ENCODE measurements at places on chromosomes 3 and 15.

DNA sequence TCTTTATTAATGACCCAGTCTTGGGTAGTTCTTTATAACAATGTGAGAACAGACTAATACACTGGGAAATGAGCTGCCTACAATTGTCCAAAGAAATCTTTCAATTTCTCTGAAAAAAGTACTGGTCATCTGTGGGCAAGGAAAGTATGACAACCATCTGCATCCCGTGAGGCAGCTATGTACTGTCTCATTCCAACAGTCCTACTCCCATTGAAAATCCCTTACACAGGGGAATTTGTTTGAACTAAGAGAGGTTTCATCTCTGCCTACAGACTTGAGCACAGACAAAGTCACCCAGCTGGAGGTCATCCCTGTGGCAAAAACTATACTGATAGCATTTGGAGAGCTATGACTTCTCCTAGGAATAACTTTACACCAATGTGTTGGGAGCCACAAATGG lies 27.1 kb downstream of the SHC4 start:
- peak; percentile 81 for DNase-seq

DNA sequence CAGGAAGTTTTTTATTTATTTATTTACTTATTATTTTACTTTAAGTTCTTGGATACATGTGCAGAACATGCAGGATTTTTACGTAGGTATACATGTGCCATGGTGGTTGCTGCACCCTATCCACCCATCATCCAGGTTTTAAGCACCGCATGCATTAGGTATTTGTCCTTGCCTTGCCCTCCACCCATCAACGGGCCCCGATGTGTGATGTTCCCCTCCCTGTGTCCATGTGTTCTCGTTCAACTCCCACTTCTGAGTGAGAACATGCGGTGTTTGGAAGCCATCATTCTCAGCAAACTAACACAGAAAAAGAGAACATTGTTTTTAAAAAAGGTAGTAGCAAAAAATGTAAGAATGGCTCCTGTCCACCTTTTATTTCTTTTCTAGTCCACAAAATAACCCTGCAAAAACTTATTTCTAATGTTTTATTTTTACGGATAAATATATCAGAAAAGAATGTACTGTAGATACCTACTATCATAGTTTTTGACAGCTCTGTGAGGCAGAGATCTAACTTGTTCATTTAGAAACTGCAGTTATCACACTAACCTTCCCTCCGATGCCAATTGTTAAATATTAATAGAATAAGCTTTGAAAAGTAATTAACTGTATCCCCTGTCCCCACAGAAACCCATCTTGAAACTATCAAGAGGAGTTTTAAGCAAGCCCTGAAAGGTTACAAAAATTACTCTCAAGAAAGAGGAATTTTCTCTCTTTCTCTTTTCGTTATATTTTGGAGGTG lies 189.2 kb downstream of the LPP start:
- no peak for DNase-seq

- no peak for DNase-seq
Observed at GRCh38 chr3:69532547-69533224, 146.8 kb upstream of the FRMD4B start.

DNA sequence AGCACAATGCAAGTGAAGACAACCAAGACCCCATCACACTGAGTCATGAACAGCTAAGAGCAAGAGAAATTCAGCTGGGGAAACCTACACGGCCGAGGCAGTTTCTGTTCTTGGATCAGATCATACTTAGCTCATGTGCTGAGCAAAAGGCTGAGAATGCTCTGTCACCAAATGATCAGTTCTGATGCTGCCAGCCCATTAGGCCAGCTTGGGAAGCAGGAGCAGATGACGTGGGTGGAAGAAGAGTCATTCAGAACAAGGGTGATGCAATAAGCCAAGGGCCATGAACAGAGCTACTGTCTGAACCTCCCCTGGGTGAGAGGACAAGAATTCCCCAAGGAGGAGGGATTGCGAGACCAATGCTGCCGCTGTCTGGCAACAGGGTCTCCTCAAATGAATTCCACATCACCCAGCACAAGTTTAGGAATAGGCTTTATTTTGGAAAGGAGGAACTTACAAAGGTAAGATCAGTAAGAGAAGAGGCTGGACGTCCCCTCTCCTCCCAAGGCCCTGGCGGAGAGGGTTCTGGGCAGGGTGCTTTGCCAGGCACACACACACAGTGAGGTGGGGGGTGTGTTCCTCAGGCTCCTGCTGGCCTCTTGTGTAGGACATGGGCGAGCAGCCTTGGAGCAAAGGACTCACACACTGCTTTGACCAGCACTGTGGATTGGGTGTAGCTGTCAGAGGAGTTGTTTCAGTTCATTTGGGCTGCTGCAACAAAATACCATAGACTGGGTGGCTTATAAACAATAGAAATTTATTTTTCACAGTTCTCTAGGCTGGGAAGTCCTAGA lies 65.6 kb upstream of the CTXND1 start:
- DNase-seq, result peak; percentile 93

DNA sequence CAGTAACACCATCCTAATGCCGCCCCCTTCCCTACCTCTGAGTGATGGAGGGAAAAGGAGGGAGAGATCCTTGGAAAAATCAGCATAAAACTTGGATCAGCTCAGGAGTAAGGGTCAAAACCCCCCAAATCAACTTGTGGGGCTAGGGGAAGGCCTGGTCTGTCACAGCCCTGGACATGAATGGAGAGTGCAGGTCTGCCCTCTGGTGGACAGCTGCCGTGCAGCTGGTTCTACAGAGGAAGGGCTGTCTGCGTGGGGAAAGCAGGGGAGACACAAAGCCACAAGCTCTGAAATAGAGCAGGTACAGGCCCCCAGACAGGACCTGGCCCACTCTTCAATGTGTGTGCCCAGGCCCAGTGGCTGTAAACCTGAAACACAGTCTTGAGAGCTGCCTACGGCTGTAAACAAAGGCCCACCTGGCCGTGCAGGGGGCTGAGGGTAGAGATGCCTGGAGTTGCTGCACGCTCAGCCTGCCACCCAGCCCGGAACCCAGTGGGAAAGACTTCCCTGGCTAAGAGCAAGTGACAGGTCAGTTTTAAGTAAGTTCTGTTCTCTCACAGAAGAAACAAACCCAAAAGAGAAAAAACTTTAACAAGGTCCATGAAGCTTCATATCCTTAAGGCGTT lies 16.4 kb downstream of the CLK3 start:
- peak; percentile 86 for DNase-seq

- DNase-seq, result no peak
Observed at GRCh38 chr3:62922326-62922725, 47.1 kb upstream of the CADPS start.

- DNase-seq, result peak; percentile 66
Observed at GRCh38 chr3:88219138-88219792, 69.5 kb downstream of the C3orf38 start.

- no peak for DNase-seq
Observed at GRCh38 chr3:7204848-7205156, 343.9 kb downstream of the GRM7 start.

- DNase-seq, result no peak
Observed at GRCh38 chr15:78928616-78929093, 16.2 kb downstream of the CTSH start.

GRCh38 chr15:61712129-61712759 lies 348.0 kb downstream of the VPS13C start:
- no peak for DNase-seq

DNA sequence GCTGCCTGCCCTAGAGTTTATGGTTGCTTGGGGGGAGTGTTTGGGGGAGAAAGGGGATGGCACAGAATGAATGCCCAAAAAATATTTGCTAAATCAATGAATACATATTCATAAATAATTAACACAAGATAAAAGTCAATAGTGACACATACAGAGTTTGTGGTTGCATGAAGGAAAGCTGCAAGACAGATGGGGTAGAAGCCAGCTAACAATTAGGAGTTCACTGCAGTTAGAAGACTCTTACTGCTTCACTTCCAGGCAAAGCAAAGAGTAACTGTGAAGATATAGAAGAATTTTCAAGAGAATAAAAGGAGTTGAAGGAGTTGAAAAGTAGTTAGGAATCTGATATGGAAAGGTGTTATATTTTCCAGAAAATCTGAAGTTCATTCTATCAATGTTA lies 72.4 kb downstream of the ZNF280D start:
- DNase-seq, result no peak

GRCh38 chr15:69669446-69669845 lies 216.8 kb downstream of the RPLP1 start:
- no peak for DNase-seq

DNA sequence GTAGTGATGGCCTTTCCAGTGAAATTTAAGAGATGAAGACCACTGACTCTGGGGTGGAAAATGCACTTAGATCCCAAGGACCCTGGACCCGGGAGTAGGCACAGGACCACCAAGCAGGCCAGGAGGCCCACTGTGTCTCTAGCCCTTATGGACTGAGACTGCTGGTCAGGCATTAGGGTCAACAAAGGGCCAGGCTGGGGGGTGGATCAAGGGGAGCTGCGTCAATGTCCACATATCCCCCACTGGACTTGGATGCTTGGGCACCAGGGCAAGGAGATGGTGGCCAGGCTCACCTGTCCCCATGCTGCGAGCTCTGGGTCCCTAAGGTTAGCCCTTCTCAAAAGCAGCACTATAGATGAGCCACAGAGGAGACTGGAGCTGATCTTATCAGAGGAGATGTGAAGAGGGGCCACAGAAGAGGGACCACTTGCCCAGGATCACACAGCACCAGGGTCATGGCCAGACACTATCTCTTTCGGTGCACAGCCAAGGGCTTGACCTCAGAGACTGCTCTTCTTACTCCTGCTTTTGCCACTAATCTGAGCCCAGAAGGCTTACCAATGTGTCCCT lies 14.7 kb downstream of the RAB6B start:
- no peak for DNase-seq

DNA sequence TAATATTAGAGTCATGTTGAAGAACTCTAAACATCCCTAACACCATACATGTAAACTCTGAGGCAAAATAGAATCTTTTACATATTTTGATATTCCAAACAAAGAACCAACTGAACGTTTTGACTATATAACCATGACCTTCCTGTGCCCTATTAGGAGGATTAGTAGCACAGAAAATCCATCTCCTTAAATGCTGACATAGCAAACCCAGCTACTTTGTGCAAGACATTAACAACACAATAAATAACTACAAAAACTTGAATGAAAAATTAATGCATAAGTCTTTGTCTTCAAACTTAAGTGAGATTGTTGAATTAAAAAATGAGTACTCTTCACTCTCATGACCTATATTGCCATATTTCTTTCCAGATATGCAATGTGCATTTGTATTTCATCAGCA lies 450.0 kb upstream of the PDZRN3 start:
- no peak for DNase-seq

DNA sequence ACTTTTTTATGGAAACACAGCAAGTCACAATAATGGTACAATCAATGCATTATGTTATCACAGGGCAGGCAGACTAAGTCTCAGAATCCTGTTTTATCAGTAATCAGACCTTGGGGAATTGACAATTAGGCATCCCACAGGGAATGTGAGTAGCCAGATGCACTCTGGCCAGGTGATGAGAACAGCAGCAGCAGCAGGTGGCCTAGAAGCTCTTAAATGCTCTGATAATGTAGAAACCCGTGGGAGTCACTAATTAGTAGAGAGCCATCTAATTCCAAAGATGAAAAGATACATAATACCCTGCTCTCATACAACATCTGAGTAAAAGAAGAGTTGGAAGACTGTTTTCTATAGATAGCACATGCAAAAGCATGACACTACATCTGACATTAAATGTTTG lies 12.6 kb downstream of the CEP152 start:
- DNase-seq, result no peak

- DNase-seq, result no peak
Observed at GRCh38 chr3:137172728-137173127, 214.9 kb downstream of the IL20RB start.

DNA sequence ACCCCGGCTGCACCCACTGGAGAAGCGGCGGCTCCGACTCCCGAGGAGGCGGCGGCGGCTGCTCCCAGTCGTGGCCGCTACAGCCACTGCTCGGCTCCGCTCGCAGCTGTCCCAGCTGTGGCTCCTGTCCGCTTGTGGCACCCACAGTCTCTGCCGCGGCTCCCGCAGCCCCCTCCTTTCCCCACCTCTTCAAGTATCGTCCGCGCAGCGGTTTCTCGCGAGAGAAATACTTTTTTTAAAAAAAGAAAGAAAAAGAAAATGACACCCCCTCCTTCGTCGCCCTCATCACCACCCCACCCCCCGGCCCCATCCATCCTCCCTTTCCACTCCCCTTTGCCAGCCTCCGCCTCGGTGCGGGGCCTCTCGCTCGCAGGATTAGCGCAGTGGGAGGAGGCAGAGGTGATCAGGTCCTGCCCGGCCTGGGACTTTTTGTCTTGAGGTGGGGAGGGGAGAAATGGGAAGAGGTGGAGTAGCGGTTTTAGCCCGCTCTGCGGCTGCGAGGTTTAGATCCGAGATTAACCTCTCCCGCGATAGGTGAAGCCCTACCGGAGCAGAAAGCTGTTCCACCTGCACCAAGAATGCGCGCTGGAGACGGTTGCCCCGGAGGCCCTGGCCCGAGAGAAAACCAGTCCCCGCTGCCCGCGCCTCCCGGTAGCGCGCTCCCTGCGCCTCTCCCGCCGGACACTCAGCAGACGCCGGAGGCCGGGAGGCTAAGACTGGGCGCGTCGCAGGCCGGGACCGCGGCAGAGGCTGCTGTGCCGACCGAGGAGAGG lies at the start of gene FBN1:
FBN1 (minus strand) TSS at position 152 of the 773 bp plus-strand sequence. CDS start 940 bp downstream, outside the sequence.
- DNase-seq, result peak; percentile 95

- DNase-seq, result peak; percentile 67
Observed at GRCh38 chr15:80870893-80871292, 91.7 kb downstream of the CEMIP start.

DNA sequence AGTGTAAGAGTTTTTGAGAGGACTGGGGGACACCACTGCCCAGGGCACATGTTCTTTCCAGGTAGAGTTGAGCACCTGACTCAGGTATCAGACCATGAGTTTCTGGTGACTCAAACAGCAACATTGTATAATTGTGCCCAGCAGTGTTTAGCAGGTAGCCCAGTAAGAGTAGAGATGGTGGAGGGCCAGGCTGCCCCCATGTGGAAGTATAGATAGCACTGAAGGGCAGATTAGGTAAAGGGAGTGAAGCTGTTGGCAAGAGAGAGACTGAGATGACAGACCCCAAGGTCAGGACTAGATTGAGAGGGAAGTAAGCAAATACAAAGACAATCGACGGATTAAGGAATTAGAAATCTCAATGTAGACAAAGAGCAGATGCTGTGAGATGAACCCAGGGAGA lies 74.6 kb downstream of the TRIM42 start:
- no peak for DNase-seq

Measured in AG20443 (cell line).